ENCODE measurements at places on chromosomes 5 and 9.

DNA sequence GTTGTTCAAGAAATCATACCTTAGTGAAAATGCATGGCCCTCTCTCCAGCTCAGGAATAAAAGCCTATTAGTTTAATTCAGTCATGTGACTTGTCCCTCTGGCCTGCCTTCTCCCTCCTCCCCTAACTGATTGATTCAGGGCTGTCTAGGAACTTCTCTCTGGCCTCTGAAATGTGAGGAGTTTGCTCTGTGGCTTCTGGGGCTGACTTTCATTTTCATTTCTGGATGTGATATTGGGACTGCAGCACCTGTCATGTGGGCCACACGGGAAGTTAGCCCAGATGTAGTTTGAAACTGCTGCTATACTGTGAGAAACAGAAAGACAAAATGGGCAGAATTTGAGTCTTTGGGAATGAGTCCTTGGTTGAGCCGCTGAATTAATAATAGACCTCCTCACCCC lies 44.8 kb downstream of the PARP8 start:
- no peak for DNase-seq

GRCh38 chr5:135476615-135477581 lies 24.7 kb upstream of the TIFAB start:
- DNase-seq, result no peak

DNA sequence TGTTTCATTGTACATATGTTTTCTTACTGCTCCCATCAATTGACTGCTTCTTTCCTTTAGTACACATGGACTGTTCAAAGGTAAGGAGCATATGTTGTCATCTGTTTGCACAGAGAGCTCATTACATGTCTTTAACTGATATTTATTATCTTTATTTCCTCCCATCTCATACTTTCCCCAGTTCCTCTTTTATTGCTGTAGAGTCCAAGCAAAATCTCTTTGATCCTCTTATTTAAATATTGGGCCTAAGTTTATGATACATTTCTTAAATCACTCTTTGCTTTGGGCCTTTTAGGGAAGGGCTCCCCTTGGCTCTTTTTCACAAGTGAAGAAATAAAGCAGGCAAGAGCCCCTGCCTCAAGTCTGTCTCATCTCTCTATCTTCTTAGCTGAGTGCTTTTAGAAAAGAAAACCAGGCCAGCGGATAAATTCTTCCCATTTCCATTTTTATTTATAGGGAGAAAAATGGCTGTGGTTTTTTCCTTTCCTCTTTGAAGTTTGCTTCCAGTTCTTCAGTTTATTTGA lies 152.4 kb downstream of the DOCK2 start:
- DNase-seq, result no peak

DNA sequence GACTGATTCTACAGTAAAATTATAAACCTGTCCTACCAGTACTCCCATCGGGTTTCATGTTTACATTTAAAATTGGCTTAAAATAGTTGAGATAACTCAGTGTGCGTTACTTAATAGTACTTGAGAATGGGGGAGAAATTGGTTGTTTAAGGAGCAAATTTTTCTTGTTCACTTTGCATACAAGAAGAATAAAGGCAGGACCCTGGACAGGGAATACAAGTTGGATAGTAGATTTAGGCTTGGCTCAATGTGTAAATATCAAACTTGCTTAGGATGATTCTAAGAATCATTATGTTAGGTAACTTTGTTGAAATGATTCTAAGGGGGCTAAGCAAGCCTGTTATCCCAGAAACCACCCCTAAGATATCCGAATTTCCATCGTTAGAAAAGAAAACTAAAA lies 448.4 kb upstream of the TLE4 start:
- DNase-seq, result no peak

DNA sequence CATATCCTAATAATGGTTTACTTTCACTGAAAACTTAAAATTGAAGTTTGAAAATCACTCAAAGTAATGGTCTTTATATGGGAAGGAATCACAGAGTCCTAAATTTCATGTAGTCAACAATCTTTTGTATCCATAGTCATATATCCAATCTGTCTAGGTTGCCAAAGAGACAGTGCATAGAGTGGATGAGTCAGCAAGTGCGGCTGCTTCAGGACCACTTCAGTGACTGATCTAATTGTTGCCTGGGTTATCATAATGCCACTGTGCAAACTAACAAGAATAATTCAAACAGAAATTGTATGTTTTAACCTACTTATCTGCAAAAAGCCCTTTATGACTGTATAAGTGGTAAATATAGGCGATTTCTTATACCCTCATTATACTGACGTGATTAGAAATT lies 211.3 kb upstream of the PRR16 start:
- no peak for DNase-seq

DNA sequence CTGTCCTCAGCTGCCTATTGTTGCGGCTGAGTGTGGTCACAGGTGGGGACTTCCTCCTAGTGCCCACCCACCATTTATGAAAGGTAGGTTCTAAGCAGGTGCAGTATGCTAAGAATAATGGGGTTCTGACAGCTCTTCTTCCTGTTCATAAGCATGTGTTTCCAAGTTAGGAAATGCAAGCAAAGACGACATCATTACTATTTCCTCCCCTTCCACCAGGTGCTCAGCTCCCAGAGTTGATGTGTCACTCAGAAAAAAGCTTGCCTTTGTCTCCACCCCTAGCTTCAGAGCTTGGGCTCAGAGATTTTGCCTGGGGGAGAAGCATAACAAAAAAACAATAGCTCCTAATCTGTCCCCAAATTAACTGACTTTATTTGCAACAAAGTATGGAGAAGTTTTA lies 1076.7 kb downstream of the NR2F1-AS1 start:
- DNase-seq, result no peak

GRCh38 chr5:8568858-8569257 lies 699.9 kb downstream of the MTRR start:
- DNase-seq, result no peak

DNA sequence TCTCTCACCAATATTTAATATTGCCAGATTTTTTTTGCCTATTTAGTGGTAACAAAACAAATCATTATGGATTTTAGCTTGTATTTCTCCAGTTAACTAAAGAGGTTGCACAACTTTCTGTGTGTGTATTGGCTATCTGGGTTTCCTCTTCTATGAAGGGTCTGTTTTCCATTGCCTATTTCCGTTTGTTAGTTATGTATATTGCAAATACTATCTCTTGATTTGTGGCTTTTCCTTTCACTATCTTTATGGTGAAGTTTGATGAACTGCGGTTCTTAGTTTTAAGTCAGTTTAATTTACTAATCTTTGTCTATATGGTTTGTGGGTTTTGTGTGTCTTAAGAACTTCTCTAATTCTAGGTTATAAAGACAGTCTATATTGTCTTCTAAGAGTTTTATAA lies 136.3 kb downstream of the CEP120 start:
- no peak for DNase-seq

GRCh38 chr9:95171596-95171995 lies 145.9 kb downstream of the FANCC start:
- DNase-seq, result no peak

DNA sequence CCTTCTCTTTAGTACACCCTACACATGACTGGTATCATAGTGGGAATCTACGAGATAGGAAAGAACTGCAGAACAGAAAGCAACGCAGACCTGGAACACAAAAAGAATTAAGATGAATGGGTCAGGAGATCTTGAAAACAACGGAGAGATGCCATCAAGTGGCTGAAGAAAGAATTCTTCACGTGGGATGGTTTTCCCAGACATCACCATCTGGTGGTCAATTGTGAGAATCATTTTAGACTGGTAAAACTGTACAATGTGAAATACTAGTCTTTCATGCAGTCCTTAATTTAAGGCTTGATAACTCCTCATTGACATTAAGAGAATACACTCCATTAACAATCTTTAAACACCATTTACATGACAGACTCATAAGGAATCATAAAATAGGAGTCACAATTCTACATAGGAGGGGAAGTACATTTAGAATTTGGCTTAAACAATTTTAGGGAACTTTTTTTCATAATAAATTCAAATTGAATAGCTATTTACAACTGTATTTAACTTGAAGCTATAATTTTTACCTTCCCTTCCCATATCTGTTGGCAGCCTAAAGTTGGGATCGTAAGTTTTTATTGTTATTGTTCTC lies 128.4 kb upstream of the TRPM3 start:
- peak; percentile 37 for DNase-seq

DNA sequence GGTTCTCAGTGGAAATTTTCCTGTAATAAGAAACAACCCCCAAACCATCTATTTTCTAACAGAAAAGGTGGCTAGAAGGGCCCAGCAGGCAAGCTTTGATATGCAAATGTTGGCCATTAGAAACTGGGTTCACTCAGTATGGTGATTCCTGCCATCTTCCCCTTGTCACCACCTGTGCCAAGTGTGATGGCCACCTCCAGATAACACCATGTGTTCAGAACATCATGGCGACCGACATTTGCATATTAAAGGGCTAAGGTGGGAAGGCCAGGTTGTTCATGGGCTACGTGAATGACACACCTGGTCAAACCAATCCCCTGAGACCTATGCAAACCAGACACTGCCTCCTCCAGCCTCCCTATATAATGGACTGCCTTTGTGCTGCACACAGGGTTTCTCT lies 20.4 kb downstream of the FOXE1 start:
- no peak for DNase-seq

DNA sequence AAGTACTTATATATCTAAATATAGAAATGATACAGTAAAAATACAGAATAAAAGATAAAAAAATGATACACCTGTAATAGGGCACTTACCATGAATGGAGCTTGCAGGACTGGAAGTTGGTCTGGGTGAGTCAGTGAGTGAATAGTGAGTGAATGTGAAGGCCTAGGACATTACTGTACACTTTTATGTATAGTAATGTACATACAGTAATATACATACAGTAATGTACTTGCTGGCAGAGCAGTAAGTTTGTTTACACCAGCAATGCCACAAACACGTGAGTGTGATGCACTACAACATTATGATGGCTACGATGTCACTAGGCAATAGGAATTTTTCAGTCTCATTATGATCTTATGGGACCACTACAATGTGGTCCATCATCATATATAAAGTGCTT lies 34.2 kb downstream of the SUSD1 start:
- no peak for DNase-seq

- DNase-seq, result no peak
These were observed 54.1 kb downstream of the FER start for GRCh38 chr5:108801776-108802175.

DNA sequence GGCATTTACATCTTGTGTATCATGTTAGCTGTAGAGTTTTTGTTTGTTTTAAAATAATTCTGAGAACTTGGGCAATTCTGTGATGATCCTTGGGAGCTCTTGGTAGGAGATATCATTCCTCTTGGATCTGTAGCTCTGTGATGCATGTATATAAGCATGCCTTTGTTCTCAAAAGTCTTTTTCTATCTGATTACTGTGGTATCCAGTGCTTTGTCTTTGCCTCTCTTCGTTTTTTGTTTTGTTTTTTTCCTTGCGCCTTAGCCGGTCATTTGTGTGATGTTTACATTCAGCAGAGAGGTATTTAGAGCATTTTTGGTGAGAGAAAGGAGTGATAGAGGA lies 110.0 kb downstream of the PAM start:
- DNase-seq, result no peak

DNA sequence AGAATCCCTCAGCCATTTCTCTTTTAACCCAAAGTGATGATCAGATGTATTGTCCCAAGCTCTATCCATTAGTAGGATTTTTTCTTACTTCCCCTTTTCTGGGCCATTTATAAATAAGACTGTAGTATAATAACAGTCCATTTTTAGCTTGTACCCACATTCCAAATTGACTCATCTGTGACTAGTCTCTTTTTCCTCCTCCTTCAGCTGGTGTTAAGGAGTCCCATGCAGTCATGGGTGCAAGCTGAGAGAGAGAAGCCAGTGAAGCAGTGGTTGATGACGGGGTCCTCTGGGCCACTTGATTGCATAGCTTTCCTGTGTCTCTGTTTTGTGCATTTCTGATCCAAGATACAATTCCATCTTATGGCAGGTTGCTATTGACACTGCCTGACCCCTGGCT lies 476.0 kb upstream of the CD180 start:
- no peak for DNase-seq

DNA sequence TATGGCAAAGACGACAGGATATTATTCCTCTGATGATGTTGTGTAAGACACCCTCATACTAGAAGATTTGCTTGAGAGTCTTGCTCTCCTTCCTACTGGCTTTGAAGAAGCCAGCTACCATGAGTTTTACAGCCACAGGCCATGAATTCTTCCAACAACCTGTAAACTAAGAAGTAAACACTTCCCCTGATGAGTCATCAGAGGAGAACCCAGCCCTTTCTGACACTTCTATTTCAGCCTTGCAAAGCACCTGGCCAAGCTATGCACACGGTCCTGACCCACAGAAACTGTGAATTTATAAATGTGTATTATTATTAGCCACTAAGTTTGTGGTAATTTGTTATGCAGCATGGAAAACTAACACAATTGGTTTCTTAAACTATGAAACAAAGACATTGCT lies 288.8 kb upstream of the ADAMTSL1 start:
- DNase-seq, result no peak

DNA sequence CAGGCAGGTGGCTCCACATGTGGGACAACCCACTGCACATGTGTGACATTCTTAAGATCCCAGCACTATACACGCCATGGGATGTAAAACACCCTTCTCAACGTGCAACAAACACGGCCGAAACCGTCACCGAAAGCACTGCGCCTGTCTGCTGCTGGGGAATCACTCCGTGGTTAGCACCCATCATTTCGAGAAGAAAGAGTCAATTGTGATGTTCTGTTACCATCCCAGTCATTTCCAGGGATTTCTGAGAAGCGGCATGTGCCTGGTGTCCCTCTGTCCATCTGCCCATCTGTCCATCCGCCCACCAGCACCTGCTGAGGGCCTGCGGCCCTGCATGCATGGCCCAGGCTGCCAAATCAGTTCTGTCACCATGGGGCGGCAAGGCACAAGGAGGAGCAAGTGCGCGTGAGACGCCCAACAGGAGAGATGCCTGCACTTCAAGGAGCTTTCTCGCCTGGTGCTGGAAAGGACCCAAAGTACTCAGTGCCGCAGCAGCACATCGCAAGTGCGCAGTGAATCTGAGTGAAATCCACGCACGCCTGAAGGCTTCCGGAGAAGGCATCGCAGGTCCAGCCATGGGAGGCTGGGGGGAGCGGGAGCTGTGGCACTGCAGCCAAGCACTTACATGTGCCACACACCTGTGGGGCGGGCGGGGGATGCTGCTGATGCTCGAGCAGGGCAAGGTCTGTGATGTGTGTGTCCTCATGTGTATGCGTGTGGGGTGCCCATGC lies 38.0 kb downstream of the VAV2 start:
- no peak for DNase-seq

DNA sequence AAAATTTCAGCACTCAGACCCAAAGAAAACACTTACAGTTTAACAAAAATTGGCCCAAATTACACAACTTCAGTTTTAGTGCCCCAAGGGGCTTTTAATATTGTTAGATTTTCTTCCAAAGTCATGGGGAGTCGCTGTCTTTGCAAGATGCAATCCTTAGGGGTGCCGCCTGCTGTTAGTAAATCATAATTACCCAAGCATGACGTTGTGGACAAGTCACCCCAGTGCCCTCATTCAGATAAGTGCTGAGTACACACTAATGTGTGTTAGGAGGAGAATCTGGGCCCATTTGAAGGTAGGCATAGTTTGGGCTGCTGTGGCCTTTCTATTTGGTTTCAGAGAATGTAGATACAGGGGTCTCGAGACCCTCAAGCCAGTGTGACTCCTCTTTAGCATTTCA lies 138.1 kb downstream of the SV2C start:
- DNase-seq, result no peak

- DNase-seq, result peak; percentile 13
These were observed 71.5 kb downstream of the ARHGAP26 start for GRCh38 chr5:142841511-142842265.
